Calu3 (cell line): ENCODE measurements at places on chromosomes 5 and 9. TPM values are rescaled to one million over a fixed set of nuclear protein-coding genes. Genes with fewer than 3 reads are reported as not detected.

Gene ALDH7A1
- total RNA-seq = 78.0 and 108 TPM in 2 replicates

Gene GOLGA2
- total RNA-seq = 69.6 and 77.2 TPM in 2 replicates

DNA sequence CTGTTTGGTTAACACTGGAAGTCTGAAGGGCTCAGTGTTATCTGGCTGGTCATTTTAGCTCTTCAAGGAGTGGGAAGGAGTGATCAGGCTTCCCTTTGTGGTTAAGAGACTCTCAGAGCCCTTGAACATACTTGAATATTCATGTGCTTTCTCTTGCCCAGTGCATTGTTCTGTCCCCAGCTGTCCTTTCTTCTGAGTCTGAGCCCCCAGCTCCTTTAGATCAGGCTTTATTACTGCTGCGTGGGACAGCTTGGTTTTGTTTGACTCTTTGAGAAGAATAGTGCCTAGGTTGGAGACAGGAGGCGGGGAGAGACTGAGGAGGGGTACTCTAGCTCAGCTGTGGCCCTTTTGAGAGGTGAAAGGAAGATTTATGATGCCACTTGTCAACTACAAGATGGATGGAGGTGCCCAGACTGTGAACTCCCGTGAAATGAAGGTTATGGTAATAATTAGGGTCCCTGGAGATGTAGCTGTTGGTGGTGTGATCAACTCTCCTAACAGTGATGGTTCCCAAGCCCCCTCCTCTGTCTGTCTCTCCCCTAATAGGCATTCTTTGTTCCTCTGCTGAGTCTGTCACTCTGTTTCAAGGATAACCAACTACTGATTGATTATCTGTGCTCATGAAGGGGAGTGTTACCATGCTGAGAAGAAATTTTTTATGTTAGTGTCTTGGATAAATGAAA, 83.1 kb upstream of the GLRA1 start:
- no peak for DNase-seq

DNA sequence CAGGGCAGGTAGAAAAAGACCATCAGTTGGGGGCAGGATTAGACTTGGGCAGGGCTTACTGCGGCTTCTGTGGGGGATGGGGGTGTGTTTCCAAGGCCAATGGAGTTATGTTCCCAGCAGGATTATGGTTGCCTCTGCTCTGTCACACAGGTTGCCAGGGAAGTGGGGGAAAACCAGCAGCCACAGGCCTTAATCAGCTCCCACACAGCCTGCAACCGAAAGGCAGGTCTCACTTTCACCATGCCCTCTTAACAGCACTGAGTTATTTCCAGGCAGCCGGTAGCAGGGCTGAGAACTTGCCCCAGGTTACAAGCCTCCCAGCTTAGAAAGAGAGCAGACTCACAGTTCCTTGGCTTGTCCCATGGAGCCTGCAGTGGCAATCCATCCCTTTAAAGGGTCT, 205.5 kb downstream of the FGF10 start:
- no peak for DNase-seq

DNA sequence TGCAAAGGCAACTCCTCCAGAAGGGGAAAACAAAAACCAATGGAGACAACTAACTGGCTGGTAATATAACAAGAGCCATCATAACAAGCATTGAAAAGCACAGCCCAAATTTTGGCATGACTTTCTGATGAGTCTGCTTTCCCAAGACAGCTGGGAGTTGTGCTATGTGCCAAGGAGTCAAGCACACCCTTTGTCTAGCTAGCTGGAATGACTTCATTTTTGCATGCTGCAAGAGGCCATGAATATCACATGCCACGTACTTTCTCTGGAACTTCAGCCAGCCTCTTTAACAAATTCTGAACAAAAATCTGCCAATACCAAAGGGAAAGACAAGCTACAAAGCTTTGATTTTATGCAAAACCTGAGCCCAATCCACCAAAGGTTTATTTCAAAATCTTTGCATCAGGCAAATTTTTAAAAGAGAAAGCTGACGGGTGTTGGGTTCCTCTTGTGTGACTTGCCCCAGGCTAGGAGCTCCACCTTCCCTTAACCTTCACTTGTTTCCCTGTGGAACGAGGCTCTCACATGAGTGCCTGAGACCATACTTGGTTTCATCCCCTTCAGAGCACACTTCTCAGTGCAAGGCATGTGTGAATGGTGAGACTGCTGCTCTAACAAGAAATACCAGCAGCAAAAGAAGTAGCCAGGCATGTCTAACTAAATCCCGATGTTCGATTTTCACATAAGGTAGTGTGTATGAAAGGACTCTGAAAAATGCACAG, 47.3 kb downstream of the S1PR3 start:
- no peak for DNase-seq

GRCh38 chr9:82031538-82032280, 43.1 kb downstream of the SPATA31D1 start:
- DNase-seq = peak; percentile 10

- DNase-seq = no peak
Measured at GRCh38 chr5:154628685-154629084, 126.5 kb upstream of the LARP1 start.

- DNase-seq = no peak
Measured at GRCh38 chr9:93391898-93392297, 59.6 kb upstream of the FAM120A start.

GRCh38 chr5:178149199-178149932, 4.3 kb downstream of the NHP2 start:
- DNase-seq = no peak

GRCh38 chr9:24189986-24190385, 355.7 kb downstream of the IZUMO3 start:
- DNase-seq = no peak

DNA sequence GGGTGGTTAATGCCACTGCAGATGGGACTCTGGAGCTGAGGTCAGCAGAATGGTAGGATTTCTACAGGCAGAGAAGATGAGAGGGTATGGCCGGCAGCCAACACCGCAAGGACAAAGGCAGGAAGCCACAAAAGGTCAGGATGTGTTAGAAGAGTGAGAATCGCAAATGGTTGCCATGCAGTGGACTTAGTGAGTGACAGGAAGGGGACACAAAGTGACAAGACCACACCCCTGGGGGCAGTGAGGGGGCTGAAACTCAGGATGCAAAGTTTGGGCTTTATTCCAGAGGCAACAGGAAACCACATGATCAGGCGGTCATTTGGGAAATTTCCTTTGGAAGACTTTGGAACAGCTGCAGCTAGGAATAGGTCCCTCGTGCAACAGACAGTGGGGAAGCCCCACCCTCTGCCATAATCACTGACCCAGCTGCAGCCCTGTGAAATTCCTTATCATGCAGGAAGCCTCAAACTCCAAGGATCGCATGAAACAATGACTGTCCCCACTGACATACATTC, 14.2 kb upstream of the CCDC180 start:
- DNase-seq = no peak

- no peak for DNase-seq
Measured at GRCh38 chr5:97967292-97967691, 784.2 kb upstream of the RIOK2 start.

Gene PCDHB5
- total RNA-seq = not detected in 2 replicates

Gene BSPRY
- total RNA-seq = 14.5 and 17.4 TPM in 2 replicates

DNA sequence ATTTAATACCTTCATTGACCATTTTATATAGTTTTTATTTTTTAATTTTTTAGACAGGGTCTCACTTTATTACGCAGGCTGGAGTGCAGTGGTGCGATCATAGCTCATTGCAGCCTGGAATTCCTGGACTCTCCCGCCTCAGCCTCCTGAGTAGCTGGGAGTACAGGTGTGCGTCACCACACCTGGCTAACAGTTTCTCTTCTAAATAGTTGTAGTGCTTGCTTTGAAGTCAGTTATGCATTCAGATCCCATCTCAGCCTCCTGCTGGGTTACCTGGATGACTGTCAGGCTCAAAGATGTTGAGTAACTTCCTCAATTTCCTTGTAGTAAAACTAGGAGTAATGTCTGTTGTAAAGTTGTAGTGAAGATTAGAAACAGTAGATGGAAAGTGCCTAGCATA, 21.4 kb downstream of the SNX18 start:
- DNase-seq = no peak

Gene DOCK2
- total RNA-seq = not detected in 2 replicates

DNA sequence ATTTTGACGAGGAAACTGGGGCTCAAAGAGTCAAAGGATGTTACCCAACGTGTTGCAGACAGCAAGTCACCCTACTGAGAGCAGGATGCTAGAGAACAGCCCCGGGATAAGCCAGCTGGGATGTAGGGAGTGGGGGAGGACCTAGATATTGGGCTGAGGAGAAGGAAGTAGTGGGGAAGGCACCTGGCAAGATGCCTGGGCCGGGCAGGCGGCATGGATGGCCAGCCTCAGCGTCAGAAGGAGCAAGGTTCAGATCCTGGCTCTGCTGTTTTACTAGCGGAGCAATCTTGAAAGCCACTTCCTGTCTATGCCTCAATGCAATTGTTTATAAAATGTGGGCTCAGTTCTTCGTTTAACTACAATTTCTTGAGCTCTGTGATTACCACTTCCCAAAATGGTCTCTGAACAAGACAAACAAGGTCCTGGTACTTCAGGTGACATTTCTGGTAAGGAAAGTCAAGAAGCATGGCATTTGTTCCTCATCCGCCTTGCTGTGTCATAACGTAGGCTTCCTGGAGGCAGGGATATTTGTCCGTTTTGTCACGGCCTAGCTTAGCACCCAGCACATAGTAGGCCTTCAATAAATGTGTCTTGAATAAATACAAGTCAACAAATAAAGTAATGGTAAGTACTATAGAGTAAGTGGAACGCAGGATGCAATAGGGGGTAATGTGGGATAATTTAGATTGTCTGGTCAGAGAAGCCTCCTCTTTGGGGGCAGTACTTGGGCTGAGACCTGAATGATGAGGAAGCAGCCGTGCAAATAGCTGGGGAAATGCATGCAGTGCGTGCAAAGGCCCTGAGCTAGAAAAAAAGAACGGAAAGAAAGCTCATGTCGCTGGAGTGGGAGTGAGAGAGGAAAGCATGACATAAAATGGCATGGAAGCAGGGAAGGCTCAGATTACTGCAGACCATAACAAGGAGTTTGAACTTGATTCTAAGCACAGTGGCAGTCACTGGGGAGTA, 70.5 kb downstream of the SMIM23 start:
- no peak for DNase-seq

Gene RPL7A
- 835 and 904 TPM in 2 replicates for total RNA-seq

DNA sequence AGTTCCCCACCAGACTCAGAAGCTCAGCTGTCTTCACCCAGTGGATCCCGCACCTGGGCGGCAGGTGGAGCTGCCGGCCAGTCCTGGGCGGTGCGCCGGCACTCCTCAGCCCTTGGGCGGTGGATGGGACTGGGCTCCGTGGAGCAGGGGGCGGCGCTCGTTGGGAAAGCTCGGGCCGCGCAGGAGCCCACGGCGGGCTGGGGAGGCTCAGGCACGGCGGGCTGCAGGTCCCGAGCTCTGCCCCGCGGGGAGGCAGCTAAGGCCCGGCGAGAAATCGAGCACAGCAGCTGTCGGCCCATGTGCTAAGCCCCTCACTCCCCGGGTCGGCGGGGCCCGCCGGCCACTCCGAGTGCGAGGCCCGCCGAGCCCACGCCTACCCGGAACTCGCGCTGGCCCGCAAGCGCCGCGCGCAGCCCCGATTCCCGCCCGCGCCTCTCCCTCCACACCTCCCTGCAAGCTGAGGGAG, 560.0 kb downstream of the BRINP1 start:
- no peak for DNase-seq

Gene GPR151
- total RNA-seq = not detected in 2 replicates

Gene MYMK
- not detected in 2 replicates for total RNA-seq

- peak; percentile 20 for DNase-seq
Measured at GRCh38 chr5:16585041-16585667, 31.6 kb downstream of the RETREG1 start.

DNA sequence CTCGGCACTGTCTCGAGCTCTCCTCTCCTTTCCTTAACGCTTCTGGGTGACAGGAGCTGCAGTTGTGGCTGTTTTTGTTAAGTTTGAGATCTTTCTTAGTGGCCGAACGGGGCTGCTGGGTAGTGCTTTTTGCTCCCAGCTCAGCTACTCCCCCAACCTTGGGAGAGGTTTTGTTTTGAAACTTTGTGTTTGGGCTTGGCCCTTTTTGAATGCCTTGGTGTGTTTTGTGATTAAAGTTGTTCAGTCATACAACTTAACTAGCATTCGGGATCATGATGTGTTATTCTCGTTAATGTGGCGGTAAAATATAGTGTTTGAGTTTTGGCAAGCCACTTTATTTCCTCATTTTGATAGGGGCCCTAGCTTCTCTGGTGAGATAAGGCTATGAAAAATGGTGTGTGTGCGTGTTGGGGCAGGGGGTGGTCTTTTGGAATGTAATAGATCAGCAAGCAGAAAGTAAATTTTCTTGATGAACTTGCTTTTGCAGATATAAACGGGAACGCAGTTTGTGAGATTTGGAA, 1.1 kb downstream of the KDM3B start:
- no peak for DNase-seq

DNA sequence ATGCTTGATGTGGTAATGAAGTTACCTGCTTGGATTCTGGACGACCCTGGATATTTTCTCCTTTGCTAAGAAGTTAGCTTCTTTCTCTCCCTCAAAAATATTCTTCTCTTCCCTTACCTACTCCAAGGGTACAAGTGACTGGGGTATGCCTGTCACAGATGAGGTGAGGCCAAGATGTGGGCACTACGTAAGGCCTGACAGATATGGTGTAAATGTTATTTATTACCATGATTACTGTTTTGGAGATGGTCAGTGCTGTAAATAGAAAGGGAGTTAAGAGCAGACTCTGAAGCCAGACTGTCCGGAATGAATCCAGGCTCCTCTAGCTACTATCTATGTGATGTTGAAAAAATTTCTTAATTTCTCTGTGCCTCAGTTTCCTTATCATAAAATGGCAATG, 1.1 kb upstream of the KIAA1958 start:
- no peak for DNase-seq

- DNase-seq = no peak
Measured at GRCh38 chr5:169939731-169940130, 40.6 kb downstream of the INSYN2B start.

Gene OSMR
- 59.8 and 76.4 TPM in 2 replicates for total RNA-seq

Gene UNC13B
- total RNA-seq = 20.4 and 24.4 TPM in 2 replicates

DNA sequence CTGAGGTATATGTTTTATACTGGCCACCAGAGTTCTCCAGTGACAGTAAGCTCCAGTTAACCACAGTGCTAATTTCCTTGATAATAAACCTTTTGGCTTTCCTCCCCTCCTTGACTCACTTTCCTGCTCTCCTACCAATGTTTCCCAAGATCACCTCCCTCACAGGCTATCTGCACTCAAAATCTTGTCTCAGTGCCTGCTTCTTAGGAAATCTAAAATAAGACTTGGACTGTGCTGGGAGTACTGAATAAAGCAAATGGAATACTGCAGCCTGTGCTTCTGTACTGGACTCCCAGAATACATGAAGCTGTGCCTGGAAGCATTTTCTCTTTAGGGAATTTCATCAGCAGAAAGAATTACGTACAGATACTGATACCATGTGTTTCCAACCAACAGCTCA, 1.7 kb upstream of the DCP2 start:
- DNase-seq = no peak

- no peak for DNase-seq
Measured at GRCh38 chr9:224026-224425, 9.4 kb downstream of the DOCK8 start.

Gene WDR38
- not detected in 2 replicates for total RNA-seq
